ENCODE measurements at places on chromosomes 2 and 18. TPM values are rescaled to one million over a fixed set of nuclear protein-coding genes. Genes with fewer than 3 reads are reported as not detected.

GRCh38 chr18:22783662-22784076 is 149.5 kb upstream of the RBBP8 start:
- no peaks in the 10 kb centered on the region for H3K27me3 ChIP-seq
- no peaks in the 10 kb centered on the region for H3K36me3 ChIP-seq
- no peak overlapping the region for H3K27ac ChIP-seq
- no peak for DNase-seq
- H3K4me1 ChIP-seq = peaks cover 3% of the 10 kb centered on the region
- H3K4me3 ChIP-seq = no peak overlapping the region

- no peak overlapping the region for H3K27ac ChIP-seq
- H3K4me3 ChIP-seq = no peak overlapping the region
- H3K36me3 ChIP-seq = no peaks in the 10 kb centered on the region
- no peaks in the 10 kb centered on the region for H3K4me1 ChIP-seq
These were observed 134.5 kb upstream of the PKDCC start for GRCh38 chr2:41913311-41913710.

DNA sequence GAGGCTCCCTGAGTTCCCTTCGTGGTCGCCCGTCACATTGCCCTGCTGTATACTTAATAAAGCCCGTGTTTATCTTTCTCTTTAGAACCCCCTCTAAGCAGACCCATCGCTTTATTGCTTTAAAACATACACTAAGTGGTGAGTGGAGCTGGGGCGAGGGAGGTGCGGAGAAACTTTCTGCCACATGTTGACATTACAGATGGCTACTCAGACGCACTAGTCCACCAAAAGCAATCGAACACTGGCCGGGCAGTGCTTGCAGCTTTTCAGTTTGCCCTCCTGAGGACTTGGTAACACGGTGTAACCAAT is 859 bp upstream of the COLEC12 start:
- no peak for DNase-seq
- H3K27ac ChIP-seq = no peak overlapping the region
- no peaks in the 10 kb centered on the region for H3K36me3 ChIP-seq
- H3K4me1 ChIP-seq = peaks cover 6% of the 10 kb centered on the region
- no peaks in the 10 kb centered on the region for H3K27me3 ChIP-seq
- H3K4me3 ChIP-seq = no peak overlapping the region

DNA sequence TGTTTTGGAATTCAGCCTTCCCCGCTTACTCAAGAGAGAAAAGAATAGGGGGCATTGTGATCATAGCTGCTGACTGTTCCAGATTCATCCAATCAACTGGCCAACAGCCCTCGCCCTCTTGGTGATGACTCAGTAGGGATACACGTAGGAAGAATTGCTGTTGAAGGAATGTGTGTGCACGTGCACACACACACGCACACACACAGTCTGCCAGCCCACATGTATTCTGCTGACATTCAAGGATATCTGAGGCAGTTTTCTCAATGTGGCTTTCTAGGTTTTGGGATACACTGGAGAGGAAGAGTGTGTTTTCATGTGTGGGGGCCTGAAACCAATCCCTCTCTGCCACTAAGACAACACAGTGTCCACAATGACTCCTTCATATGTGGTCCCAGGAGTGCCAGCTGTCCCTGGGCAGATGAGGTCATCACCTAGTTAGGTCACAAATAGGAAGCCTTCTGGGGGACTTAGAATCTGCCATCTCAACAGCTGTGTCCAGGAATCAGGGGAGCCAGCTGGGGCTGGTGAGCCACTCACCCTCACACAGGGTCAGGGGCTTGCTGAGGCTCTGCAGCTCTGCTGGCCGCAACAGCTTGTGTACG is 352.6 kb downstream of the SS18 start:
- no peak overlapping the region for H3K4me3 ChIP-seq
- no peaks in the 10 kb centered on the region for H3K4me1 ChIP-seq
- H3K36me3 ChIP-seq = no peaks in the 10 kb centered on the region
- DNase-seq = no peak
- H3K27me3 ChIP-seq = no peaks in the 10 kb centered on the region

The G6PC2 gene
- not detected for total RNA-seq

The NT5C1B gene
- total RNA-seq = not detected

Data from Karpas-422 (cell line).